ENCODE measurements at places on chromosomes 2 and 18. TPM values are rescaled to one million over a fixed set of nuclear protein-coding genes. Genes with fewer than 3 reads are reported as not detected.

ATP8B1 gene
- total RNA-seq = 1.9 TPM

RETREG2 gene
- 64.6 TPM for total RNA-seq

CYP1B1 gene
- 27.2 TPM for total RNA-seq

LIMS3 gene
- total RNA-seq = 0.15 TPM

EFR3B gene
- total RNA-seq = 37.9 TPM

INHBB gene
- 0.15 TPM for total RNA-seq

RRM2 gene
- 64.6 TPM for total RNA-seq

PROKR1 gene
- not detected for total RNA-seq

ABCG8 gene
- total RNA-seq = not detected

MYO1B gene
- total RNA-seq = 149 TPM

TTC21B gene
- 53.8 TPM for total RNA-seq

KIAA2012 gene
- total RNA-seq = not detected

POTEC gene
- total RNA-seq = not detected

SDC1 gene
- 11.7 TPM for total RNA-seq

CYS1 gene
- total RNA-seq = 0.33 TPM

TXNL1 gene
- 24.4 TPM for total RNA-seq

KIF5C gene
- 1.5 TPM for total RNA-seq

C2orf78 gene
- total RNA-seq = not detected

ZNF396 gene
- total RNA-seq = 1.5 TPM

CD8A gene
- total RNA-seq = not detected

CHST10 gene
- 14.1 TPM for total RNA-seq

MAP3K19 gene
- not detected for total RNA-seq

Data from melanocyte of skin (primary cell).